ENCODE measurements at places on chromosomes 12 and 14.

- DNase-seq = no peak
These were observed 64.2 kb upstream of the CSRP2 start for GRCh38 chr12:76943008-76943407.

GRCh38 chr12:86838711-86839110, 582.5 kb upstream of the MGAT4C start:
- no peak for DNase-seq

DNA sequence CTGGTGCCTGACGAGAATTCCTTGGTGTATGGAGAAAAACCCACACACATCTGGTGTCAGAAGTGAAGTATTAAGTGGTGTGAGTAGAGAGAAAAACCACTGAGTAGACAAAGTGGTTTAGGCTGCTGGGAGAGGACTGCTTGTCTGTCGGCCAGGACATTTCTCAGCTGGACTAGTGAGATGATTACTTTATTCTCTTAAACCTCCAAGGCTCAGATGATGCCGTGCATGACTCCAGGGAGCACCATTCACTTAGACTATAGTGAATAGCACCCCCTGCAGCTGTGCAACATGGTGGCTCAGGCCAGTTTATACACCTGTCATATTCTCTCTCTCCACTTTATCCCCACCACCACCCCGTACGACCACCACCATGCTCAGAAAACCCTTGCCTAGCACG, 28.5 kb upstream of the NFYB start:
- no peak for DNase-seq

DNA sequence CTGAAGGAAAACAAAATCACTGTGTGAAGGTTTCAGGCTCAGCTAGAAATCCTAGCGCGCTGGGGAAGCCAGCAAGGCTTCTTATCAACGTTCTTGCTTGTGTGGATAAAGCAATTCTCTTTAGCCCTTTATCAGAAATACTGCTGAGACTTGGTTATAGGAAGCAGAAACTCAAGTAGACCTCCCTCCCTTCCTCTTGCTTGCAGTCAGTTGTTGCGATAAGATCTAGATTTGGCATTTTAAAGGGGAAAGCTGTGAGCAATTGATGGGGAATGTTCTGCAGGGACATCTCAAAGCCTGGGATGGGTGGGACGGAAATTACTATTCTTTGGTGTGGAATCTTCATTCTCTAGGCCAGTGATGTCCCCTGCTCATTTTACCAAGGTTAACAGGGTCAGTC, 76.4 kb upstream of the ANO4 start:
- DNase-seq = no peak

- no peak for DNase-seq
These were observed 2.5 kb upstream of the CFAP251 start for GRCh38 chr12:121915841-121916321.

GRCh38 chr12:113802000-113802749, 163.9 kb downstream of the RBM19 start:
- no peak for DNase-seq

DNA sequence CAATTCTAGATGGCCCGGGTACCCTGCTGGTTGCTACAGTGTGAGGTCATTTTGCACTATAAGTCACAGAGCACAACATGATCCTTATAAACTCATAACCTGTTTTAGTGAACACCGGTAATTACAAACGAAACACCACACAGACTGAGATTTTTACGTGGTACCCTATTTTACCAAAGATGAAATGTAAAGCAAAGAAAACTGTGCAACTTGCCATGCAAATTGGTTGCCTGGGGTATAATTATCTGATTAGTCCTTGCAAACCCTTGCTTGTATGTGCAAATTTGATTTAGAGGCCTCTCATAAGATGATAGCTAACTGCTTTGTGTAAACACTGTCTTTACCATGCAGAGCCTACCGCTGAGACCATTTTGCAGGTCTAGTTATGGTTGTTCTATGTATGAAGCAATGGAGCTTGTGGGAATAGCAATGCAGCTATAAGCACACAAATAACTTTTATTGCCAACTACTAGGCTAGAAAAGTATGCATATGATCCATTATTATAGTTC, 372.1 kb upstream of the FAR2 start:
- DNase-seq = no peak

DNA sequence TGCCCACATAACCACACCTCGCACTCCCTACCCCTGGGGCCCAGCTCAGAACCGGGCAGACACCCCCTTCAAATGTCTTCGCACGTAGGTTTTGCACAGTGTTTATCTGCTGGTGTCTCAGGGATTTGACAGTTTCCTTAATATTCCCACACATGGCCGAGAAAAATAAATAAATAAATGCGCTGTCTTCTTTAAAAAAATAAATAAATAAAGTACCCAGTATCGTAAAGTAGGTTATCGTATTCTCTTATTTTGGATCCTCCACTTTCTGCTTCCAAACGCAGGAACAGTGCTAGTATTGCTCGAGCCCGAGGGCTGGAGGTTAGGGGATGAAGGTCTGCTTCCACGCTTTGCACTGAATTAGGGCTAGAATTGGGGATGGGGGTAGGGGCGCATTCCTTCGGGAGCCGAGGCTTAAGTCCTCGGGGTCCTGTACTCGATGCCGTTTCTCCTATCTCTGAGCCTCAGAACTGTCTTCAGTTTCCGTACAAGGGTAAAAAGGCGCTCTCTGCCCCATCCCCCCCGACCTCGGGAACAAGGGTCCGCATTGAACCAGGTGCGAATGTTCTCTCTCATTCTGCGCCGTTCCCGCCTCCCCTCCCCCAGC, 710 bp upstream of the FOS start:
- DNase-seq = no peak

GRCh38 chr12:29569132-29569757, 71.8 kb upstream of the OVCH1 start:
- DNase-seq = no peak

GRCh38 chr14:92565718-92566115, 52.1 kb downstream of the RIN3 start:
- DNase-seq = no peak

DNA sequence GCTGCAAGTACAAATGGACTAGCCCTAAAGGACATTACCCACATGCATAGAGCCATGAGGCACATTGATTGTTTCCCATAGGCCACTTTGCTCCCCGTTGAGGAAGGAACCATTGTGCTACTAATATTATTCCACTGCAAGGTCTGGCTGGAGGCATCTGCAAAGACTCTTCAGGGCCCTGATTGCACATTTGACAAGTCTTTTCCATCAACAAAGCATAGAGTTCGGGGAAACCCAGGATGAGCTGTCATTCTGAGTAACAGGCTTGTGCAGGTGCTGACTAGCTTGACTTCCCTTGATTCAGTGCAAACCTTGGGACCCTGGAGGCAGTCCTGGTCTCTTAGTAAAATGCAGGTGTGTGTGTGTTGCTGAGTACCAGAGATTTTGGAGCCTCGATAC, 73.8 kb downstream of the SUSD6 start:
- DNase-seq = peak; percentile 59

- no peak for DNase-seq
These were observed 43.8 kb upstream of the BICD1 start for GRCh38 chr12:32062881-32063280.

GRCh38 chr12:116067892-116068291, 209.6 kb downstream of the MED13L start:
- no peak for DNase-seq

DNA sequence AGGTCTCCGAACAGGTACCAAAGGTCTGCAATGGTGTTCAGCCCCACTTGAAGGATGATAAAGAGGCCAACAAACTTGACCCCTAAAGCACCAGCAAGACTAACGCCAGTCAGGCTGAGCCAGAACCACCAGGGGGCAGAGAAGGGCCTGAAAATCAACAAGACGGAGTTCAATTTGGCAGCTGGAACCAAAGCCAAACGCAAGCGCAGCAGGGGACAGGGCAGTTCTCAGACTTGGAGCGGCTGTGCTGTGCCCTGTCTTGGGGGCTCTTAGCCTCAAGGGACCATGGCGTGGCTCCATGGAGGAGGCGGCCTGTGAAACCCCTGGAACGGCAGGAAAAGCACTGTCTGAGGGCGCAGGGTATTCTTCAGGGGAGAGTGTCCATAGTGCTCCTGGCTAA, 19.6 kb downstream of the POMT2 start:
- DNase-seq = peak; percentile 69

- no peak for DNase-seq
These were observed 5.8 kb downstream of the ASB2 start for GRCh38 chr14:93970585-93970964.

- DNase-seq = no peak
These were observed 56.4 kb upstream of the GRIP1 start for GRCh38 chr12:66735275-66735674.

- no peak for DNase-seq
These were observed 905.4 kb downstream of the SLC16A7 start for GRCh38 chr12:60501124-60501729.

DNA sequence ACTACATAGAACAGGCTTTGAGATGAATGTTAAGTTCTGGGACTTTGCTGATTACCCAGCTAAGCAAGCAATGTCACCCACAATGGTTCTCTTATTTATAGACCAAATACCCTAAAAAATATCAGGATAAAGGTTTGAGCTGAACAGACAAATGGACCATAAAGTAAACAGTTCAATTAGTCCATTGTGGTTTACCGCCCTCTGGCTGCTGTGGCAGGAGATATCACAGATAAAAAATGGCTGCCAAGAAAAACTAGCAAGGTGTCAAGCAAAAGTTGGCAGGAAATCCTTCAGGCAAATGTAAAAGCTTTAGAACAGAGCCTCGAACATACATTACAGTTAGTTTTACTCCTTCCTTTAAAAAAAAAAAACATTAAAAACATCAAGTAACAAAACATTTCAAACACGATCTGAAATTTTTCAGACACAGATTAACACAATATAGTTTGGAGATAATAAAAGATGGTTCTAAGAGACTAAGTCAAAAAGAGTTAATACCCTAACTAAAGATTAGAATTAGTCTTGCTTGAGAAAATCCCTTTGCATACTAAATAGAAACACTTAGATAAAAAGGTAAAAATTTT, 41.3 kb downstream of the MED13L start:
- DNase-seq = peak; percentile 16

- no peak for DNase-seq
These were observed 1717.7 kb upstream of the SEL1L start for GRCh38 chr14:83251402-83251801.

- no peak for DNase-seq
These were observed 15.6 kb downstream of the AGAP2 start for GRCh38 chr12:57722716-57723629.

- peak; percentile 62 for DNase-seq
These were observed 22.3 kb downstream of the CRADD start for GRCh38 chr12:93699271-93700145.

- DNase-seq = no peak
These were observed 2.3 kb downstream of the LAG3 start for GRCh38 chr12:6774499-6775062.

DNA sequence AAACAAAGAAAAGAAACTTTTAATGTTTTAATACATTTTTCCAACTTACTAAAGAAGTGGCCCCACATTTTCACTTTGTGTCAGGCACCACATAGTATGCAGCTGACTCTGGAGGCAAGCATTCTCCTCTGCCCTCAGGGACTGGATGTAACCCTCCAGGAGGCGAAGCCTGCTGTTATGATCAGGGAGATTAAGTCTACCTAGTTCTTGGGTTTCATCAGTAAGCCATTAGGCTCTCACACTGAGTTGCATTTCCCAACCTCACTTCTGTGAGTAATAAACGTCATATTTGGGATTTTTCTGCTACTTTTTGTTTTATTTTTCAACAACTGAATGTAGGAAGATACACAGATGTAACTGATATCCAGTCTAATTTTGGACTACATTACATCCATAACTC, 101.2 kb upstream of the LRFN5 start:
- no peak for DNase-seq

DNA sequence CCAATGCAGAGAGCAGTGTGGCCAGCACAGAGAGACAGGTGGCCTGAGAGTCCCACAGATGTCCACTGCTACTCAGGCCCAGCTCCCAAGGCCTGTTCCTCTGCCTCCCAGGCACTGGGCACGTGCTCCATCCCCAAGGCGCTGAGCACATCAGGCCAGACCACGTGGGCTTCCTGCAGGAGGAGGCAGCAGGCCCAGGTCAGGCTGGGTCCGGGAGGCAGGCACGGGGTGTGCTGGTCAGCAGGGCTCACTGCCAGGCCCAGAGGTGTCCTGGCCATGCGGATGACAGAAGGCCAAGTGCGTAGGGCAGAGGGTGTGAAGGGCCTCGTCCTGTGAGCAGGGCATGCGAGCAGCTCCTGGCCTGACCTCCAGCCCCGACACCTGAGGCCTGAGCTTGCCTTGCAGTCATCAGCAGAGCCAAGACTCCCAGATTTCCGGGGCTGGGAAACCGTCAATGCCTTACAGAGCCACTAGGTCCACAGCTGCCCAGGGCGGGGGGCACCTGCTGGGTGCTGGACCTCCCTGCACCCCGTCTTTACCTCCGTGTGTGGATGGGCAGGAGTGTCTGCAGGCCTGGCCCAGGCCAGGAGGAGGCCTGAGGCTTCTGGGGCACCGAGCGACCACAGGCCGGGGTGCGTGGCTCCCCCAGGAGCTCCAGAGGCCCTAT, 14.9 kb downstream of the TRMT61A start:
- DNase-seq = no peak

GRCh38 chr14:91381801-91382670, 35.6 kb downstream of the CCDC88C start:
- no peak for DNase-seq

DNA sequence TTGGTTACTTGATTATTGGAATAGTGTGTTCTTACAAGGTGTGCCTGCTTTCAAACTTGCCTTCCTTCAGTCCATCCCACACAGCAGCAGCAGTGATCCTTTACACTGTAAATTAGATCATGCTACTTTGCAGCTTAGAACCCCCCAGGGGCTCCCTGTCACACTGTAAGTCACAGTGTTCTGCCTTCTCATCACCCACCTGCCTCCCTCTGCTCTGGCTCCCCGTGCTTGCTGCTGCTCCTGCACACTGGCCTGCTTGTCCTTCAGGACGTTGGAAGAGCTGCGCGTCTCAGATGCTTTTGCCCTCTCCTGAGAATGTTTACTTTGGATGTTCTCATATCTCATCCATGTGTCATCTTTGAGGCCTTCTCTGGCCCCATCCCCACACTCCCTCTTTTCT, 27.3 kb downstream of the ZC3H14 start:
- DNase-seq = no peak

DNA sequence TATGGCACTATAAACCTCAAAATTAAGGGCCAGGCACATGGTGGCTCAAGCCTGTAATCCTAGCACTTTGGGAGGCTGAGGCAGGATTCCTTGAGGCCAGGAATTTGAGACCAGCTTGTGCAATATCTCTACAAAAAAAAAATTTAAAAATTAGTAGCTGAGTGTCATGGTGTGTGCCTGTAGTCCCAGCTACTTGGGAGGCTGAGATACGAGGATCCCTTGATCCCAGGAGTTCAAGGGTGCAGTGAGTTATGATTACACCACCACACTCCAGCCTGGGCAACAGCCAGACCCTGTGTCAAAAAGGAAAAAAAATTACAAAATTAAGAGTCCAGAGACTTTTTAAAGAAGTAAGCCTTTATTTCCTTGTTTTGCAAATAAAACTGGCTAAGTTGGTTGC, 1.8 kb upstream of the GCN1 start:
- no peak for DNase-seq

- DNase-seq = no peak
These were observed 849 bp downstream of the WNT1 start for GRCh38 chr12:48978741-48979601.

DNA sequence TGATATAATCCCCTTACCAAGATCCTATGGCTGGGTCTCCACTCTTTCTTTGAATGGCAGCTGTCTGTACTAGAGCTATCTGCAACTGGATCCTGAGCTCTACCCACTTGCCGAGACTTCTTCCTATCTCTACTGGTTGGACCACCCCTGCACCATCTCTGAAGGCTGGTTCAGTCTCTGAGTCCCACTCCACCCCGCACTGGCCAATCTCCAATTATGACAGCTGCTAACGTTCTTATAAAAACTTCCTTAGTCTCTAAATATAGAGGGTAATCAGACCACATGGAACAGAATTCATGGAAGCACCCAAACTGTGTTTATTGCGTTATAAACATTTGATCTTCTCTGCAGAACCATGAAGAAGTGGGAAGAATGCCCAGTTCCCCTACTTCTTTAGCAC, 186.6 kb upstream of the EEA1 start:
- DNase-seq = no peak

Measured in NCI-H2107 (cell line).